ENCODE measurements at places on chromosomes 5 and 9.

- DNase-seq: no peak
Observed at GRCh38 chr9:115213818-115214334, 95.9 kb upstream of the TNC start.

- no peak for DNase-seq
Observed at GRCh38 chr5:172858990-172859811, 25.1 kb downstream of the ERGIC1 start.

GRCh38 chr5:14147210-14147609 is 4.1 kb downstream of the TRIO start:
- no peak for DNase-seq

DNA sequence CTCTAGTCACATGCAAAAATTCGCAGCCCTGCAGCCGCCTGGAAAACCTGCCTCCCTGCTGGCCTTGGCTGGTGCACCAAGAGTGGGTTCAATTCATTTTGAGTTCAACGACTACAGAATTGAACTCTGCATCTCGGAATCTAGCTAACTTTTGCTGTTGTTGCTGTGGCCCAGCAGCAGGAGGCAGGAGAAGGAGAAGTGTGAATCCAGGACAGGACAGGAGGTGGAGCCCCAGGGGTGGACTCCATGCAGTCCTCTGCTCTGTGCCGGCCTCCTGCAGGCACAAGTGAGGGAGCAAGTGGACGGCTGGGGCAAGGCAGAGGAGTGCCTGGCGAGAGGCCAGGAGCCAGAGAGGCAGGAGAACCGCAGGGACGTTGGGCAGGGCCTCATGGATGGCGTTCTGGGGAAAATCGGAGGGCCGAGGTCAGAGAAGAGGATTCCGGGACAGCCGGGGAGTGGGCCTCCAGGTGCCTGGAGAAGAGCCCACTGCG is 214.2 kb downstream of the FANCC start:
- DNase-seq: no peak

DNA sequence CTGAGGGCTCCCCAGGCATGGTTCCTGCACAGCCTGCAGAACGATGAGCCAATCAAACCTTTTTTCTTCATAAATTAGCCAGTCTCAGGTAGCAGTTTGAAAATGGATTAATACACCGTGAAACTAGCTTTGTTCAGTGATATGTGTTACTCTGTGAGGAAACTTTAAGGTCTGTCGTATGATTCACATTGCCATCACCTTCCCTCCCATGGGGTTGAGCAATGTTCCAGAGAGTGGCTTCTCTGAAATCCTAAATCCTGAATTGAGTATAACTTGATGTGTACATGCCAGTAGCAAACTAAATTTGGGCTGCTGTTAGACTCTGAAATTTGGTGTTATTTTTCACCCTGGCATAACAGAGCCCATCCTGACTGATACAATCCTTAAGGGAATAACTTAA is 866.4 kb upstream of the C9orf72 start:
- no peak for DNase-seq

Data from activated CD4-positive, alpha-beta T cell treated with anti-CD3 and anti-CD28 coated beads for 48 hours (primary cell).